Stimulated activated CD4-positive, alpha-beta T cell treated with anti-CD3 and anti-CD28 coated beads, TNF-alpha, amount 100 ng/mL, for 4 hours (primary cell): ENCODE measurements at places on chromosomes 4 and X.

DNA sequence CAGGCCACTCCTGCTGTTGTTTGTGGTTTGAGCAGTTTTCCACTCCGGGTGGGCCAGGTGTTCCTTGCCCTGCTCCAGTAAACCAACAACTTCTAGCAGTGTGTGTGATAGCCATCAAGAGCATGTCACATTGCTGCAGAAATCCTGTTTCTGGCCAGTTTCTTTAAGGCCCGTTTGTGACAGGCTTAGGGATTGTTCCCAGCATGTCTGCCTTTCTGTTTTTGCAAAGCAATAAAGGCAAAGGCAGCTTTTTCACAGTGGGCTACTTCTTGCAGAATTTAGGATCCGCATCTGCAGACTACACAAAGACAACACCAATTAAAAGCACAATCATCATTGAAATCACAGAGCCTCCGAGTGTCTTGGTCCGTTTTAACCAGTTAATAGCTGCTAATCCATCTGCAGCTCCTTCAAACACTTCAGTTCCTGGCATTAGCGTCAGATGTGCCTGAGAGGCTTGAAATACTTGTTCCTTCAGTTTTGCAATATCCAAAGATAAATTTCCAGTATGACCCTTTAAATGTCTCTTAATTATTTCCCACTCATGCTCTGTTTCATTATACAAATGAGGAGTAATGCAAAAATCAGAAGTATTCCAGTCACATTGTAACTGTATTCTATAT lies 65.1 kb downstream of the ADAM29 start:
- no peak for DNase-seq

GRCh38 chrX:17563515-17563914 lies 173.8 kb upstream of the SCML1 start:
- no peak for DNase-seq

DNA sequence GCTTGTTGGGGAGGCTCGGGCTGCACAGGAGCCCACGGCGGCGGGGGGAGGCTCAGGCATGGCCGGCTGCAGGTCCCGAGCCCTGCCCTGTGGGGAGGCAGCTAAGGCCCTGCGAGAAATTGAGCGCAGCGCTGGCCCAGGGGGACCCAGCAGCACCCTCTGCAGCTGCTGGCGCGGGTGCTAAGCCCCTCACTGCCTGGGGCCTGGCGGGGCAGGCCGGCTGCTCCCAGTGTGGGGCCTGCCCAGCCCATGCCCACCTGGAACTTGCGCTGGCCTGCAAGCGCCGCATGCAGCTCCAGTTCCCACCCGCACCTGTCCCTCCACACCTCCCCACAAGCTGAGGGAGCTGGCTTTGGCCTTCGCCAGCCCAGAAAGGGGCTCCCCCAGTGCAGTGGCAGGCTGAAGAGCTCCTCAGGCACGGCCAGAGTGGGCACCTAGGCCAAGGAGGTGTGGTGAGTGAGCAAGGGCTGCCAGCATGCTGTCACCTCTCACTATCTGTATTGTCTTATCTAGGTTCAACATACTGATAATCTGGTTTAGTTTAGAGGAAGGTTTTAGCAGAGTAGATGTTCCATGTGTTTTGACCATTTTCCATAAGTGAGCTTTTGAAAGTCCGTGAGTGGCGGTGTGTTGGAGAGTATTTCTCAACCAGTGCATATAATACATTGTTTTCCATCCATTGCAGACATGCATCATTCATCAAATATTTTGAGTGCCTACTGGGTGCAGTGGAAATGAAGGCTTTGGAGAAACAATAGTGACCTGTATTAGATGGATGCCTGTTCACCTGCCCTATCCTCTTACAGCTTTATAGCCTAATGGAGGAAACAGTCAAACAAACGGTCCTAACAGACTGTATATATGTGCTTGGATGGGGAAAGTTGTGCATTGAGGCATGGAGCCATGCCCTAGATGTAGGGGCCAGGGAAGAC lies 13.1 kb downstream of the PI4K2B start:
- DNase-seq: no peak

DNA sequence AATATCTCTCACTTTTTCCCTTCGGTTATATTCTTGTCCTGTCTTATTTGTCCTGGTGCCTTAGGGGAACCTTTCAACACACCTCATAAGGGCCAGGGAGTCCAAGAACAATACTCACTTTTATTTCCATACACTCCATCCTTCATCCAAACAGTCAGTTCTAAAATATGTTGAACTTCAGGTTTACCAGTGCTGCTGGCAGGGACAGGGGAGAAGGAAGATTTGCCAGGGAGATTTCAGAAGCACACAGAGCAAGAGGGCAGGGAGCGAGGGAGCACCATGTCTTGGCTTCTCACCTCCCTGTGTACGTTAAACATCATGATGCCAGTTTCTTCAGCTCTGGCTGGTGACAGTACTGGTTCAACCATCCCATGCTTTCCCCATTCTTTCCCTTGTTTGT lies 631.1 kb upstream of the FAT1 start:
- no peak for DNase-seq

DNA sequence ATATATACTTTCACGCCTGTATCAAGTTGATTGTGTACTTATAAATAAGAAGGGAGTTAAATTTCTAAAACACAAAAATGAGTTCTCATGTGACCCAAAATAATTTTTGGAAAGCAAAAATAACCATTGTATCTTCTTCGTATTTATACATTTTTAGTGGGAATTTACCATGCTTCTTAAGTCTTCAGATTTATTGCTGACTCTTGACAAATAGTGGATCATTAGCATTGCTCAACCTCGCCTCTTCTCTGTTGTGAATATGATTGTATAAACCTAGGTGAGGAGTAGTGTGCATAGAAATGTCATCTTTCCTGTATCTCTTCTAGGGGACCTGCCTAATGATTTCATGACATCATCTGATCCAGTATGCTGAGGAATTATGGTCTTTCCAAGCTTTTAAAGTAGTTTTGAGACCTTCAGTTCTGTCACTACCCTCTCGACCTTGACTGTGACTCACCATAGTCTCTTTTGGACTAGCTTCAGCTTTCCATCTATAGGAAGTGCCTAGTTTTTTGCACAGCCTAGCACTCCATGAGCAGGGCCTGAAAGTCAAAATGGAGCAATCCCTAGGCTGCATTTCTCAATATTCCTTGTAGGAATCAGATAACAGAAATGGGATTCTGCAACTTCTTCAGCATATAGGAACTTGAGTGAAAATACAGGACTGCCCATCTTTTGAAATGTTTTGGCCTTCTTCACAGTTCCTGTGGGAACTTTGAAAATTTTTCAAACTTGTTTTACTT lies 157.6 kb downstream of the ARX start:
- no peak for DNase-seq

DNA sequence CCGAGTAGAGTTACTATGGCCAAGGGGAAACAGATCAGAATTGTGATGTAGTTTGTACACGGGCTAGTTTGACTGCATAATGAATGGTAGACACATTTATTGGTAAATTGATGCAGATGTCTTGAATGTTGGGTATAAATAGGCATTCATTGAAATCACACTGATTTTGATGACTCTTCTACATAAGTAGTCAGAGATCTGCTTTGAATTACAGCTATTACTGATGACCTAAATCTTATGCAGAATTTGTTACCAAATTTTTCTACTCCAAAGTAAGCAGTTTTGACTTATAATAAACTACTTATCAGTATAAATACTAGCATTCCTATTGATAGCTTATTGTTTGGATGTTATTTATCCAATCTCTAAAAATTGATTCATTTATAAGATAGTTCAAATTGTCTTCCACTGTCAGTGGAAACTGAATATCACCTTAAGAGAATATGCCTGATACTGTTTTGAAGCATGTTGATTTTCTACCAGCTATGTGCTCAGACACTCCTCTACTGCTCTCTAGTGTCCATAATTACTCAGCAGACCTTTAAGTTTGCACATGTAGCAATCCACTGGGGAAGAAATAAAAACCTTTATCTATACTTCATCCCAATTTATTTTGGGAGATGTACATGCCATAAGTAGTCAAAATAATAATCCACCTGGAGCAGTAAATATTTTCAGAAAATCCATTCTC lies 120.3 kb downstream of the RASL11B start:
- DNase-seq: no peak

GRCh38 chr4:53997898-53998297 lies 66.5 kb downstream of the CHIC2 start:
- DNase-seq: no peak

DNA sequence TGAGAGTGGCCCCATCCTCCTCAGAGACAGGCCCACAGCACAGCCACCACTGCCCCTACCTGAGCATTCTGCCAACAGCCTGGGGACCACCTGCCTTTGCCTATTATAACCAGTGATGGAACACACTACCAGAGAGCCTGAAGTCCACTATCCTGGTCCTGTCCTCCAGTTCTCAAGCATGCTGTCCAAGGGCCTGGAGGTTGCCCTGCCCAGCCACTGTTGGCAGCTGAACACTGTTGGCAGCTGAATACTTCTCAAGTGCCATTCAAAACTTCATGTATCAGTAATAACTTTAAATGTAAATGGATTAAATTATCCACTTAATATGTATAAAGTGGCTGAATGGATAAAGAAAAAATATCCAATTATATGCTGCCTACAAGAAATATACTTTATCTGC lies 194.3 kb upstream of the JADE1 start:
- DNase-seq: no peak

DNA sequence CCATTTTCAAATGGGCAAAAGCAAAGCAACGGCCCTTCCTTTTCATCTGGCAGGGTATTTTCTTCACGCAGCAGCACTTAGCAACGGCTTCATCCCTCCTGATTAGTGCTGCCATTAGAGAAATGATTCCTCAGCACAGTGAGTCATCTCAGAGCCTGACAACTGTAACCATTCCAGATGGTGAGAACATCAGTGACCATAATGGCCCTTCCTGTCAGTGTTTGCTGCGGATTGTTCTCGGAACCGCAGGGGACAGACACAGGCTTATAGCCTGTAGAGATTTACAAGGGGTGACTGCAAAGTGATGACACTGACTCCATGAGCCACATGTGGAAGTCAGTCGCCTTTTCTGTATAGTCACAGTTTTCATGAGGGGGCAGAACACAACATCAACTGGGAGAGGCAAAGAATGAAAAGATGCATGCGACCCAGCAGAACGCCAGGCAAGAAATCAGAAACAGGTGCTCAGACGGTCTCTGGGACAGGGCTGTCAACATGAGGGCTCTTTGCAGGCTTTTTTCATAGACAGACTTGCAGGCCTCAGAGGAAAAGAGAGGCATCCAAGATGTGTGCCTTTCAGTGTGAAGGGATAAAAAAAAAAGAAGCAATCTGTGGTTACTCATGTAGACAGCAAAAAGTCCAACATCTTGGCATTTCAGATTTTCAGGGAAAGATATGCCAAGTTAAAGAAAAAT lies 69.9 kb upstream of the FBXW7 start:
- DNase-seq: no peak
